ENCODE measurements at places on chromosomes 16 and 17.

DNA sequence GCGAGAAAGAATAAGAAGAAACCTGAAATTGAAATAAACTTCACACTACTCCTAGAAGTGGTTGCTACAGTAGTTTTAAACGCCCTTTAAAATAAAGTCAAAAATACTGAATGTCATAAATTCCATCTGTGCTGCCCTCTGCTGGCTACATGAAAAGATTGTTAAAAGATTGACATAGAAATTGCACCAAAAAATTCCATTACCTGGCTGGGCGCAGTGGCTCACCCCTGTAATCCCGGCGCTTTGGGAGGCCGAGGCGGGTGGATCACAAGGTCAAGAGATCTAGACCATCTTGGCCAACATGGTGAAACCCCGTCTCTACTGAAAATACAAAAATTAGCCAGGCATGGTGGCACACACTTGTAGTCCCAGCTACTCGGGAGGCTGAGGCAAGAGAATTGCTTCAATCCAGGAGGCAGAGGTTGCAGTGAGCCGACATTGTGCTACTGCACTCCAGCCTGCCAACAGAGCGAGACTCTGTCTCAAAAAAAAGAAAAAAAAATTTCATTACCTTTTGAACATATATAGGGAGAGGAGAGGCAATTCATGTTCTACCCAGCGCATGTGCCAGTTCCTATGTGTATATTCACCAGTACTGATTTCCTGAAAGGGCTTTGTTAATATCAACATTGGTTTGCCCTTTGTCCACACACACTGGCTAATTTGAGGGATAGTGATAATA lies 36.5 kb downstream of the CYTH1 start:
- DNase-seq = no peak

- DNase-seq = no peak
These were observed 24.7 kb downstream of the POLR2A start for GRCh38 chr17:7508846-7509245.

DNA sequence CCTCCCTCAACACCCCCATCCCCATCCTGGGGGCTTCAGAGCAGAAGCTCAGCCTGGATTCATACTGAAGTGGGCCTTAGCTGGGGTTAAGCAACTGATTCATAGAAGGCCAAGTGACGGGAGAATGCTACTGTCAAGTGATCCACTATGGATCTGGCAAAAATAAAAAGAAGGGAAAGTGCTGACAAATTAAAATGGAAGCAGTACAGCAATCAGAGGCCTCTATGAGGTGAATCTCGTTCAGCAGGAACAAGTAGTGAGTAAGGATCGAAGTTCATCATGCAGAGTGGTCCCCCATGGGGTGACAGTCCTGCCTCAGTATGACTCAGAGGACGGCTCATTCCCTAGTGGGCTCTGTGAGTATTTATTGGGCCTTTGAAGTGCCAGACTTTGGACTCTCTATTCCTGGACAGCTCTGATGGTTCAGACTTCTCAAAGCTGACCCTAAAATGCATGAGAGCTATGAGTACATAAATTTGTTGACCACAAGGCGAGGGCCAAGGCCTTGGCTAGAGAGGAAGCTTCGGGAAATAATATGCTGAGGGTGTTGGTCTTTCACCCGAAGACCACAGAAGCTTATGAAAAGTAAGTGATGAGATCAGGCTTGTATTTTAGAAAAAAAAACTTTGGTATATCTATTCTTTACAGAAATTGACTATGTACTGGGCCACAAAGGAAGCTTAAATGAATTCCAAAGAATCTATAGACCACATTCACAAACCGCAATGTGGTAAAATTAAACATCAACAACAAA lies 5.3 kb upstream of the NSMCE1 start:
- no peak for DNase-seq

DNA sequence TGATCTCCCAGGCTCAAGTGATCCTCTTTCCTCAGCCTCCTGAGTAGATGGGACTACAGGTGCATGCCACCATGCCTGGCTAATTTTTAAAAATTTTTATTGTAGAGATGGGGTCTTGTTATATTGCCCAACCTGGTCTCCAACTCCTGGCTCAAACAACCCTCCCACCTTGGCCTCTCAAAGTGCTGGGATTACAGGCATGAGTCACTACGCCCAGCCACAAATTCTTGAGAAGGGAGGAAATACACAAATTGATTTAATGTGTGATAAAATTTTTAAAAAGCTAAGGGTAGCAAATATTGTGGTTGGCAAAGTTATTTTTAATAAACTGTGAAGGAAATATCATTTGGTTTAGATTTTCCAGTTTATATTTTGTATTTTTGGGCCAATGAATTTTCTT lies 9.6 kb downstream of the ITGAD start:
- no peak for DNase-seq

GRCh38 chr16:84884596-84885341 lies 65.0 kb downstream of the CRISPLD2 start:
- no peak for DNase-seq

Measured in GM19239 (cell line).